Cerebellar nuclear complex (tissue), 1 donor: ENCODE measurements at places on chromosomes 5 and 9.

GRCh38 chr9:110928599-110928998 lies 109.7 kb downstream of the LPAR1 start:
- no peak for DNase-seq

DNA sequence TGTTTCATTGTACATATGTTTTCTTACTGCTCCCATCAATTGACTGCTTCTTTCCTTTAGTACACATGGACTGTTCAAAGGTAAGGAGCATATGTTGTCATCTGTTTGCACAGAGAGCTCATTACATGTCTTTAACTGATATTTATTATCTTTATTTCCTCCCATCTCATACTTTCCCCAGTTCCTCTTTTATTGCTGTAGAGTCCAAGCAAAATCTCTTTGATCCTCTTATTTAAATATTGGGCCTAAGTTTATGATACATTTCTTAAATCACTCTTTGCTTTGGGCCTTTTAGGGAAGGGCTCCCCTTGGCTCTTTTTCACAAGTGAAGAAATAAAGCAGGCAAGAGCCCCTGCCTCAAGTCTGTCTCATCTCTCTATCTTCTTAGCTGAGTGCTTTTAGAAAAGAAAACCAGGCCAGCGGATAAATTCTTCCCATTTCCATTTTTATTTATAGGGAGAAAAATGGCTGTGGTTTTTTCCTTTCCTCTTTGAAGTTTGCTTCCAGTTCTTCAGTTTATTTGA lies 152.4 kb downstream of the DOCK2 start:
- no peak for DNase-seq

- DNase-seq, result no peak
Observed at GRCh38 chr9:89464300-89464901, 33.5 kb downstream of the SEMA4D start.

GRCh38 chr5:83524991-83525390 lies 53.4 kb downstream of the VCAN start:
- no peak for DNase-seq

DNA sequence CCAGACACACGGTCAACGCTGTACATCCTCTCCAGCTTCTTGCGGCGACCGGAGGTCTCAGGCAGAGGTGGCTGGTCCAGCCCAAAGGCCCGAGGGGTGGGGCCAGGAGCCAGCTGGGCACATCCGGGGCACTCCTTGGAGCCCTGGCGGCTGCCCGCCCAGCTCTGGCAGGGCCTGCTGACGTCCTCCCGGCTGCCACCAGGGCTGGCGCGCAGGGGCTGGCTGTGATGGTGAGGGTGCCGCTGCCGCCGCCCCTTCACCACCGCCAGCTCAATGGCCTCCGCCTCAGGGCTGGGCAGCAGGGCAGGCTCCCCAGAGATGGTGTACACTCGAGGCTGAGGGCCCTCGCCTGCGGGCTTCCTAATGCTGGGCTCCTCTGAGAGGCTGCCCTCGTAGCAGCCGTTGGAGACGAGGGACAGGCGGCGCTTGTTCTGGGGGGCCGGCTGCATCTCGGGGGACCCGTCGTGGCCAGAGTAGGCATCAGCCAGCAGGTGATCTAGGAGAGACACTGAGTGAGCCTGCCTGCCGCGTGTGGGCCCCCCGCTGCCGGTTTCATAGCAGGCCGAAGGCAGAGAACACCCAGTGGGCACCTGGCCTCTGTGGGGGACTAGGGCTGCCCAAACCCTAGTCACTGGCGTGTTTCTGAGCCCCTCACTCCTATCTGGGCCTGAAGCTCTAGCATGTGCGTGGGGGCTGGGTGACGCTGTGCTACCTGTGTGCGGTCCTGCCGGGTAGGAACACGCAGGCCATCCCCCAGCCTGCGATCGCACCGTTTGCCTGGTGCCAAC lies 1.5 kb downstream of the NSMF start:
- DNase-seq, result no peak

GRCh38 chr5:84589926-84590325 lies 205.2 kb upstream of the EDIL3 start:
- DNase-seq, result no peak

- no peak for DNase-seq
Observed at GRCh38 chr5:56388229-56388985, 155.3 kb upstream of the ANKRD55 start.

- no peak for DNase-seq
Observed at GRCh38 chr5:54476682-54477081, 21.2 kb downstream of the HSPB3 start.
